ENCODE measurements at places on chromosomes 3 and 15.

- no peak for DNase-seq
Observed at GRCh38 chr3:65664446-65664845, 374.3 kb downstream of the MAGI1 start.

GRCh38 chr3:115758076-115758763 is 134.9 kb downstream of the GAP43 start:
- DNase-seq: no peak

DNA sequence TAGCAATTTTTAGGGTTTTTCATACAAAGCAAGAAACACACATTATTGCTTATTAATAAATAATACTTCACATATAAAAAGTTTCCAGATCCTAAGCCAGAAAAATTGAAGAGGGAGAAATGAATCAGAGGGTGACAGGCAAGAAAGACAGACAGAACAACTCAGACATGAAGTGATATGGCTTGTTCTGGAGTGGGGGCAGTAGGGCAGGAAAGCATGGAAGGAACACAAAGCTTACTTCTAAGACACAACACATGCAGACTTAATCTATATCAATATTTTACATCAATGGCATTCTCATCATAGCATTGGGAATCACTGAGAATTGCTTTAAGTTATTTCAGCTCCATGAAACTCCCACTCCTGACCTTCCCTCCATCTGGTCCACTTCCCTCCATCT is 24.4 kb downstream of the TNIK start:
- DNase-seq: no peak

DNA sequence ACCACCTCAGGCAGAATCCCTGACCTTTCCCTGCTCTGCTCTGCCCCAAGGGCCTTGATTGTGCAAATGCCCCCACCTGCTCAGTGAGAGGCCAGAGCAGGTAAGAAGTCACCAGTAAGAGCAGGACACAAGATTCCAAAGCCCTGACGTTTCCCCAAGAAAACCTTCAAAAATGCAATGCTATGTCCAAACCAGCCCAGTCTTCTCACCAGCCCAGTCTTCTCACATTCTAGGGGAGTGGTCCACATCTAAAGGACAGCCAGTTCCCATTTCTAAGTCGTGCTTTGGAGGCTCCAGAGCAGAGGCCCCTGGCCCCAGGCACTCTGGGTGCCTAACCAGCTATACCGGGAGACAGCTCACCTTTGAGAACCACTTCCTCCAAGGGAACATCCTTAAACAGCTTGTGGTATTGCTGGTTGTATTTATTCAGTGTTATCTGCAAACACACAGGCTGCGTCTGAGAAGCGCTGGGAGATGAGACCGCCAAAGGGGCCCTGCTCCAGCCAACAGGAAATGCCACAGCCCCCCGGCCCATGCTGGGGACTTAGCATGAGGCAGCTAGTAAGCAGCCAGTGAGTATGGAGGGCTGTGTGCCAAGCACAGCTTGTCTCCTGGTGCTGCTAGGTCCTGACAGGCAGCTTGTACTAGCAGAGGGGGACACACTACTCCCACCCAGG is 29.3 kb downstream of the GRAMD2A start:
- no peak for DNase-seq

DNA sequence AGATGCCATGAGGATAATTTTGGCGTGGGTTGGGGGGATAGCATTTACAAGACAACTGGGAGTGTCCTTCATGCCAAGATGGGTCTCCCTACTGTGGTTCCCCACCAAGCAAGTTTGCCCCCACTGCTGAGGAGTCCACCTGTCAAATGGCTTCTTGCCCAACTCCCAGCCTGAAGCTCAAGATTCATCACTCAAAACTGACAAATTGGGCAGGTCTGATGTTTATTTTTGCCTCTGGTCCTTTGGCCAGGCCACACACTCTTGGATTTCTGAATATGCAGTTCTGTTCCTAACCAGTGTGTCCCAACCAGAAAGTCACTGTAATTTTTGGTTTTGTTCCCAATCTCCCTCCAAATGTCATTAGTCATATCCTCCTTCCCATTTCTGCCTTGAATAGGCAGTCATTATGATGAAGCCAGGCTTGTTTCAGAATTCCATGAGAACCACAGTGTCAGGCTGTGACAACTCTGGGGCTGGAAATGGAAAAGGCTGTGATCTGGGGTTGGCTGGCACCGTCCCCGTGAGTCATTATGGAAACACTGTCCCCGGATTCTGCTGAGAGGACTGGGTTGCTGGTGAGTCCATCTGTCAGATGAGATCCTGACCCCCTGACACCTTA is 29.3 kb upstream of the MEF2A start:
- DNase-seq: peak; percentile 81

GRCh38 chr3:12556314-12556689 is 585 bp upstream of the MKRN2 start:
- no peak for DNase-seq

- no peak for DNase-seq
Observed at GRCh38 chr3:185693985-185694653, 108.0 kb downstream of the SENP2 start.

- no peak for DNase-seq
Observed at GRCh38 chr15:37037850-37038715, 62.3 kb downstream of the MEIS2 start.

DNA sequence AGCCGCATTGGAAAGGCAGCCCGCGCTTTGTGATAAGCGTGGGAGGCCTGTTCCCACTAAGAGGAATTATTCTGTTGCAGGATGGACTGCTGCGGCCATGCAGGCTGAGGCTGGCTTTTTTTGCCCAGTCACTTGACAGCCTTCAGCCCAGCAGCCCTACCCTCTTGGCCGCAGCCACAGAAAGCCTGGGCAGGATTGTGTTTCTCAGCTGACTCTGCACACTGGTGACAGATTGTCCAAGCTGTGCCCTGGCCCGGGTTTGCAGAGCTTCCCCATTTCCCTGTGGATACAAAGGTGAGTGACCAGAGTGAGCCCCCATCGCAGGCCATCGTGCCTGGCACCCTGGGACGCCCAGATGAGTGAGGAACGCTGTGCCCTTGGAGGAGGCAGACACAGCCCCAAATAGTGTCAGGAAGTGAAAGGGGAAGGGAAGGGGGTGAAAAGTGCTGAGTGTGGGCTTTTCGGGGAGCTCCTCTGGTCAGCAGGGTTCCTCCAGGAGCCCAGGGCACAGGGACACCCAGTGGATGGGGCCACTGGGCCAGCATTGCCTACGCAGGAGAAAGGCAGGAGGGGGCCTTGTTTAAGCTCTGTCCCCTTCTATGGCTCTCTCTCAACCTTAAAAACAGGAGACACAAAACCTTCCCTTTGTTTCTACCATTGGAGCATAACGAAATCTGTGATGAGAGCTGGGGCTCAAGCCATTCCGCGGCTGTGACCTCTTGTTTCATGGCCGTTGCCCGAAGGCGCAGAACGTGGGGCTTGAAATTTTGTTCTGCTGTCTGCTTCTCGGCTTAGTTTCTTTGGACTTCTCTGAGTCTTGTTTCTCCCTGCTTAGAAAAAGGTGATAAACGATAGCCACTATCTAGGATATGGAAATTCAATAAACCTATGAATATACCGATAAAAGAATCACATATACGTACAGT is 91.5 kb upstream of the MEF2A start:
- no peak for DNase-seq

- DNase-seq: peak; percentile 5
Observed at GRCh38 chr15:85973584-85974347, 105.9 kb upstream of the AGBL1 start.

DNA sequence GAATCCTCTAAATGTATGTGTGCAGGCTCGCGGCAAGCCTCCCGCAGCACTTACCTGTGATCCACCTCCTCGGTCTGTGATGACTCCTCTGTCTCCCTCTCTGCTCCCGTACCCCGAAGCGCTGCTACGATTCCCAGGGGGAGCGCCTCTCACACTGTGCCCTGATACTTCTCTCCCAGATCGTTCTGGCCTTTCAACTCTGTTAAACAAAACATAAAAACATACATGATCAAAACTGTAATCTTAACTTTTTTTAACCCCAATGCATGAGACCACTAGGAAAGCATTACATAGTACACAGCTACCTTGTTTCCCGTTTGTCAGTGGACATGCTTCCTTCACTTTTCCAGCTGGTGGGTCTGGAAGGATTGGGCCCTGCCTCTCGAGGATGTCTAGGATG is 46.6 kb downstream of the SLTM start:
- DNase-seq: no peak

DNA sequence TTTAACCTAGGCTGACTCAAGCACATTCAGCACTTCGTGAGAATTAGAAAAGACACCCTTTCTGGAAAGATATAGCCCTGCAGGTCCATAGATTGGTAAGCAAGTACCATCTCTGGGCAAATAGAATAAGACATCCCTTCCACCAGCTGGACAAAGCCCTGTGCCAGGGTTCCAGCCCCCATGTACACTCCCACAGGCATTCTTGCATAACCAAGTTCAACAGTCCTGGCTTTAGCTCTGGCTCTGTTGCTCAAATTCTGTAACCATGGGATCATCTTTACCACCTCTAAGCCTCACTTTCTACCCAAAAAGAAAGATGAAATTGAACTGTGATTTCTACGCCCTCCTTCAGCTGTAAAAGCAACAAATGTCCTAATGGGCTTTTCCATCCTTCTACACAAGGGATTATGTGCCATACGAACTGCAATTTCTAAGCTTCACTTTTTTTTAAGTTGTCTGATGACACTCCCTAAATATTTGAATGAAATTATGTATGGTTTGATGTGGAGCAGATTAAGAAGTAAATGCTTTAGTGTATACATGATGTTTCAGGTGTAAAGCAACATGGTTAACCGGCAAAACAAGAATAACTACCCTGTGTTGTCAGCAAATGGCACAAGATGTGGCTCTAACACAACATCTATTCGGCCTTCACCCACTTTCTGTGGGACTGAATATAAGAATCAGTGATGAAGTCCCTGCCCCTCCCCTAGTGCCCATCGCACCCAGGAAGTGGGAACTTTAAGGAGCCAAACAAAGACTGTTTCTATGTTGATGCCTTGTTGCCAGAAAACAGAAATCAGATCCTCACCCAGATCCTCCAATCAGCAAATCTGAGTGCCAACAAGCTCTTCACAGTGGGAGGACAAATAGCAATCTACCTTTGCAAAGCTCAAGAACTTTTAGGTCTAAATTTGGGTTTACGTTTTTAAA is 165.7 kb downstream of the P3H2 start:
- no peak for DNase-seq

DNA sequence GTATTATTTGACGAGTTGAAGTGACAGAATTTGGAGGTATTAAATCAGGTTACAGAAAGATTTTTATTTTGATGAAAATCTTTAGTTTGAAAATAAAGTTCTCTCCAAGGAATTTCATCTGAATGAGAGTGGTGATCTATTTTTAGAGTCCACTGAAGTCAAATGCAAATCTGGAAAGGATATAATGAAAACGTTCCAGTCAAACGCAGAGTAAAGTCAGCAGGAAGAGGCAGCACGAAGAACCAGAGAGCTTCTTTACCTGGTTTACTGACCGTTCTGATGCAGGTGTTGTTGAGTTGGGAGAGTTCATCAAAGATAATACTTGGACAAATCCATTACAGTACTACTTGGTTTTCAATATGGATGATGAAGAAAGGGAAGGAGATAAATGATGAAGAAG is 8.7 kb downstream of the P2RY14 start:
- DNase-seq: no peak

DNA sequence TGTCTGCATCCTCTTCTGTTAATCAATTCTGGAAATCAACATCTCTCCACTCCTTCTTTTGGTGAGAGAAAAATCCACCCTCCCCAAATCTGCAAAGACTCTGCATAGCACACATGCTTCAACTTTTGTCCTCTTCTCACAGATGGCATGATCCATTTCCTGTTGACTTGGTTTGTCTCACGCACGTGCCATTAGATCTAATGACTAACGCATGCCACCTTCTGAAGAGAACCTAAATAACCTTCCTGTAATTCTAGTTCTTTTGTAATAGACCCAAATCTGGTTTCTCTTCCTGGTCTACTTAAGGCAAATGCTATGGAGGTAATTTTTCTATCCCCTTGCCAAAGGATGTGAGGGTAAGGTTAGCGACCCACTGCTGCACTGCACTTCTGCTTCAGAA is 51.0 kb upstream of the ATOSA start:
- DNase-seq: peak; percentile 27

DNA sequence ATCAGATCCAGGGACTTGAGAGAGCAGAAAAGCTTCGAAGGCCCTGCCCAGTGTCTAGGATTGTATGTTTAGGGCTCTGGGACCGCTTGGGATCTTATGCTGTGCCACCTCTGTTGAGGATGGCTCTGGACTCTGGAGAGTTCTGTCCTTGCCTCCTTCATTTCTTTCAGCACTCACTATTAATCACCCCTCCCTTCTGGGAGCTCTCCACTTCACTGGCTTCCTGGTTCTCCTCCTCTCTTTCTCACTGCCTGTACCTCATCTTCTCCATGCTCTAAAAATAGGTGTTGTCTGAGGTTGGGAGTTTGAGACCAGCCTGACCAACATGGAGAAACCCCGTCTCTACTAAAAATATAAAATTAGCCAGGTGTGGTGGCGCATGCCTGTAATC is 17.3 kb downstream of the MAPKBP1 start:
- no peak for DNase-seq

DNA sequence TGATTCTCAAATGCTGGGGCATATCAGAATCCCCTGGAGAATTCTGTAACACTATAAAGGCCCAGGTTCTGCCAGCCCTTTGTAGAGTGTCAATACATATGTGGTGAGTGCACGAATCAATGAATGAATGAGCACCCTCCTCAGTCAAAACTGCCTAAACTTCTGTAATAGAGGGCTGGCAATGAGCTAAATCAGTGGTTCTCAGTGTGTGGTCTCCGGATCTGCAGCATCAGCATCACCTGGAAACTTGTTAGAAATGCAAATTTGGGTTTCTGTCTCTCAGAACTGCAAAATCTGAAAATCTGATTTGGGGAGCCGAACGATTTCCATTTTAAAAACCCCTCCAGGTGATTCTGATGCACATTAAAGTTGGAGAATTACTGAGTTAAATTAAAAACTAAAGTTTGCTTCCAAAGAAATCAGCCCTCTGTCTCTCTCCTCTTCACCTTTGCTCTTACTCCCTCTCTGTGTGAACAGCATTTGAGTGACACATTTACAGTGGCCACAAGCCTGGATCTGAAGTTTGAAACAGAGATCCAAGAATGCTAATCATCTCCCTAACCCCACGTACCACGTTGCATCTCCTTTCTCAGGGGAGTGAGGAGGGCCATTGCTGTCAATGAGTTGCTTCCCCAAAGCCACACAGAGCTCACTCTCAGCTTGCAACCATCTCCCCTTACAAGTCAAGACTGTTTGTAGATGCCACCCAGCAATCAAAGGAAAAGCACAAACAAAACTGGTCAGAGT is 109.5 kb downstream of the STAC start:
- no peak for DNase-seq

- no peak for DNase-seq
Observed at GRCh38 chr15:40342416-40343320, 1.9 kb upstream of the CCDC9B start.

All from HS-27A (cell line).